CD14-positive monocyte (primary cell): ENCODE measurements at places on chromosomes 12 and 14. TPM values are rescaled to one million over a fixed set of nuclear protein-coding genes. Genes with fewer than 3 reads are reported as not detected.

The KCNK10 gene
- 0.05 TPM for polyA plus RNA-seq

The DYNLL1 gene
- polyA plus RNA-seq = 486 TPM

The MSRB3 gene
- 1.0 TPM for polyA plus RNA-seq

The SMCO2 gene
- polyA plus RNA-seq = 17.4 TPM in 1 of 2 replicates, not detected in the other

The PROX2 gene
- not detected for polyA plus RNA-seq

The TM7SF3 gene
- polyA plus RNA-seq = 16.7 and 36.3 TPM in 2 replicates

The IKZF4 gene
- polyA plus RNA-seq = 1.3 TPM
